Activated CD8-positive, alpha-beta memory T cell treated with anti-CD3 and anti-CD28 coated beads, Interleukin-2, amount 10 ng/mL, durations not matched to agents 7 days and 5 days (primary cell): ENCODE measurements at places on chromosomes 12 and 14. TPM values are rescaled to one million over a fixed set of nuclear protein-coding genes. Genes with fewer than 3 reads are reported as not detected.

HOXC11 gene
- total RNA-seq, result not detected

TMPRSS12 gene
- total RNA-seq, result not detected

KCNH5 gene
- total RNA-seq, result not detected

GRCh38 chr12:105561546-105562198 is 231.2 kb downstream of the C12orf75 start:
- DNase-seq, result no peak

GRCh38 chr12:14613718-14614117 is 46.0 kb upstream of the PLBD1 start:
- no peak for DNase-seq

GRCh38 chr14:69076341-69076740 is 76.6 kb downstream of the DCAF5 start:
- DNase-seq, result no peak

DNA sequence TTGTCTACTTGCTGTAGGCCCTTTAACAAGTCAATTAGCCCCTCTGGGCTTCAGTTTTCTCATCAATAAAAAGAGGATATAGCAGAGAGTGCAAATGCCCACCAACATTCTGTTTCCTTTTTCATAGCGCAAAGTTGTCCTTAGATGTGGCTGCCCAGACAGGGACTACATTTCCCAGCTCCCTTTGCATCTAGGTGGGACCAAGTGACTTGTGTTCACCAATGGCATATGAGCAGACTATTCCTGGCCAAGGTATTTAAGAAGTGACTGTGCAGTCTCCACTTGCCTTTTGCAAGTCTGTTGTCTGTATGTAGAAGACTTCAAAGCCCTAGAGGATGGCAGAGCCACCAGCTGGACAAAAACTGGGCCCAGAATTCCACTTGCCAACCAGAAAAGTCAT is 59.7 kb downstream of the DAO start:
- peak; percentile 43 for DNase-seq
